Thymus (tissue), 14 donors: ENCODE measurements at places on chromosomes 3 and 15. TPM values are rescaled to one million over a fixed set of nuclear protein-coding genes. Genes with fewer than 3 reads are reported as not detected.

The SI gene
- 0.02 TPM for polyA plus RNA-seq

DNA sequence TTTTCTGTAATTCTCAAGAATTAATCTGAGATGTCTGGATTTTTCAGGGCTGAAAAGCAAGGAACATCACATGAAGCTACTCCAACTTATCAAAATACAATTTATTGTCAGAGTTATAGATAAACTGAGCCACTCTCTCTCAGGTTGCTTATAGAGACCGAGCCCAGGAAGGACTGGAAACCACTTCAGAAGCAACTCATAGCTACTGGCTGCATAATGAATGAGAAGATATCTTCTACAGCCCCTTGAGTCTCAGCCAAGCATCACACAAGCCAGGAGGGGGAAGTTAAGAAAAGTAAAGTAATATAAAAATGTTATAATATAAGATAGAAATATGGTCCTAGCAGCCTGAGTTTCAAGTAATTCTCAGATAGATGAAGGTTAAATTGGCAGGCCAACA, 186.0 kb downstream of the TNIK start:
- no peak for DNase-seq

GRCh38 chr3:133230195-133230594, 169.7 kb upstream of the BFSP2 start:
- DNase-seq = no peak

- DNase-seq = no peak
Observed at GRCh38 chr3:78729946-78730345, 1037.9 kb downstream of the ROBO1 start.

- peak; percentile 89 for DNase-seq
Observed at GRCh38 chr15:90994417-90995311, at the start of gene PRC1. TSS of gene PRC1 (minus strand) at chr15:90994535. CDS start at chr15:90994417, 118 bp downstream.

GRCh38 chr15:76282465-76282864, 28.8 kb downstream of the ETFA start:
- DNase-seq = no peak

- no peak for DNase-seq
Observed at GRCh38 chr15:73485372-73485771, 42.4 kb downstream of the REC114 start.

DNA sequence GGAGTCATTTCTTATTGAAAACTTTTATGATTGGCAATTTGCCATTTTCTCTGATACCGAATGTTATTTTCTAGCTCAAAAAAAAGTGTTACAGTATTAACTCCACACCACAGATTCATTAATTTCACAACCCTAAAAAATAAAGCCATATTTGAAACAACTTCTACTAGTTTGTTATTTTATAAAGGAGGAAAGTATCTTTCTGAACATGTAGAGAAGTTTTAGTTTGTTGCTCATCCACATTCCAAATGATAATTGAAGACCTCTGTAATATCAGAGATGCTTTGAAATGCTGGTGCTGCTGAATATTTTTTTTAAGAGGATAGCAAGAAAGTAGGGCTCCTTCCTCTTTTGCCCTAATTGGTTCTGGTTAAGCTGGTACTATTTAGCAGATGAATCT, 1.9 kb downstream of the VGLL3 start:
- DNase-seq = no peak

DNA sequence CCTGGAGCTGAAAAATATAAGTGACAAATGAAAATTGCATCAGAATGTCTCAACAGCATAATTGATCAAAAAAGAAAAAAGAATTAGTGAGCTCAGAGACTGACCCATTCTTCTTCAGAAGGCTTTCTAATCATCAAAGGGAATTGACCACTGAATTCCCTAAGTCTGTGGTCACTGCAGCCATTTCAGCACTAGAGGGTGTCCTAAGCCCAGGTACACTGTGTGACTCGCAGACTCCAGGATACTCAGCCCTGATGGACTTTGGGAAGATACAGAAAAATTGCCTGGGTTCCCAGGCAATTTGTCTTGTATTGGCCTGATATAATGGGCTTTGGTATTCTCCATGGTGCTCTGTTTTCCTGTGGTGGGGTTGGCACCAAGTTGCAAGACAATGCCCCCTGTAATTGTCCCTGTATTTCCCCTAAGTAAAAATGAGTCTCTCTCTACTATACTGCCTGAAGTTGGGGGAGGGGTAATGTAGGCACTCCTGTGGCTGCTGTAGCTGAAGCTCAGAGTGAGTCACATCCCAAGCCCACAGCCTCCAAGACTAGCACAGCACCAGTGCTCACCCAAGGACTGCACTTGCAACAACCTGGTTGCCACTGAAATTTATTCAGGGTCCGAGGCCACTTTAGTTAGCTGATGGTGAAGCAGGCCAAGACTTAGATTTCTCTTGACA, 256.0 kb upstream of the STAC start:
- DNase-seq = no peak

GRCh38 chr3:49462222-49462621, 7.8 kb upstream of the DAG1 start:
- DNase-seq = no peak

GRCh38 chr3:136979204-136979603, 21.4 kb downstream of the IL20RB start:
- DNase-seq = peak; percentile 86

GRCh38 chr3:8069471-8069870, 432.2 kb upstream of the LMCD1 start:
- DNase-seq = no peak

DNA sequence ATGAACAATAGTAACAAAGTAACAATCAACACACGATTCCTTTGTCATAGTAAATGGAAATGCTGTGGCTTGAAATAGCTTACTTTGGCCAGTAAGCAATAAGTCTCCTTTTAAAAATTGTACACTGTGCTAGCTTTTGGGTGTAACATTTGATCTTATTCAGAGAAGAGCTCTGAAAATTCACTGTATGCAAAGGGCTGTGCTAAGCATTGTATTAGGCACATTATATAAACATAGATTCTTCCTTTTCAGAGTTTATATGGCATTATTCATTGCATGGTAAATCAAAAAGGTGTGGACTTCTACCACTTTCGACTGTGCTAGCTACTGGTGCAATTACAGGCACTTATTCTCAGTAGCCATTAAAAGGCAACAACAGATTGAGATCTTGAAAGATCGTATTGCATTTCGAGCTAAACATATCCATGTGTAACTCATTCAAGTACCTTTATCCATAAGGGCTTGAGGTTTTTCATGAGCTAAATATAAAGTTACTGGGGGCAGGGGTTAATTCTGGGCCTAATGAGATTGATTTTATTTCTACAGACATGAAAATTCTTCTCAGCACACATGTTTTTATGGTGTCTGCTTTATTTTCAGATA, 246.8 kb downstream of the NR1D2 start:
- DNase-seq = no peak

DNA sequence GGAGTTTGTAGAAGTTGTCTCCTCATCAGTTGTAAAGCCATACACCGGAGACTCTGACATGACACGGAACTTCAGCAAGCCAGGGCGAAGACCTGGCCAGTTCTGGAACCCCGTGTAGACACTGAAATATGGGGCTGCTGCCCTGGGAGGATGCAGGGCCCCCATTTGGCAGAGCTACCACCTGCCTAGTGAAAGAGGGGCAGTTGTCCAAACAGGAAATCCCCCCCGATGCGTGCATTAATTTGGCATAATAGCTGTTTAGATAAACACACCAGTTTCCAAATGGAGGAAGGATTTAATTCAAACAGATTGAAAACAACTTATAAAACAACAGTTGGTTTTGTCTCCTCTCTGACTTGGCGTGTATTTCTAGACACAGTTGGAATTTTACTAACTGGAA, 357.2 kb downstream of the GABRG3 start:
- no peak for DNase-seq

The THBS1 gene
- 26.2 TPM for polyA plus RNA-seq

DNA sequence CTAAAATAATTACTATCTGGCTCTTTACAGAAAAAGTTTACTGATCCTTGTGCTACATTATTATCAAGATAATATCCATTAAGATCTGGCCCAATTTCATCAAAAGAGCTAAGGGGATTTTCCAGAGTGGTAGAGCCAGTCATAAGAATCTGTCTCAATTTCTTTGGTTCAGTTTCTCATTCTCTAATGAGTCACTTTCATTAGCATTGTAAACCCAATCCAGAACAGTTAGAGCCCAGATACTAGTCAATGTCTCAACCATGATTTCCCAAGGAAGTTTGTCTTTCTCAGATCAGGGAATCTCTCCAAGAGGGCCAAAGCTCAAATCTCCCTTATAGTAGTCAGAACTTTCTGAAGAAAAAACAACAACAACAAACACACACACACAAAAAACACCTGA, 131.1 kb upstream of the PPP2R3A start:
- DNase-seq = no peak

The DUOXA2 gene
- 0.23 TPM for polyA plus RNA-seq

DNA sequence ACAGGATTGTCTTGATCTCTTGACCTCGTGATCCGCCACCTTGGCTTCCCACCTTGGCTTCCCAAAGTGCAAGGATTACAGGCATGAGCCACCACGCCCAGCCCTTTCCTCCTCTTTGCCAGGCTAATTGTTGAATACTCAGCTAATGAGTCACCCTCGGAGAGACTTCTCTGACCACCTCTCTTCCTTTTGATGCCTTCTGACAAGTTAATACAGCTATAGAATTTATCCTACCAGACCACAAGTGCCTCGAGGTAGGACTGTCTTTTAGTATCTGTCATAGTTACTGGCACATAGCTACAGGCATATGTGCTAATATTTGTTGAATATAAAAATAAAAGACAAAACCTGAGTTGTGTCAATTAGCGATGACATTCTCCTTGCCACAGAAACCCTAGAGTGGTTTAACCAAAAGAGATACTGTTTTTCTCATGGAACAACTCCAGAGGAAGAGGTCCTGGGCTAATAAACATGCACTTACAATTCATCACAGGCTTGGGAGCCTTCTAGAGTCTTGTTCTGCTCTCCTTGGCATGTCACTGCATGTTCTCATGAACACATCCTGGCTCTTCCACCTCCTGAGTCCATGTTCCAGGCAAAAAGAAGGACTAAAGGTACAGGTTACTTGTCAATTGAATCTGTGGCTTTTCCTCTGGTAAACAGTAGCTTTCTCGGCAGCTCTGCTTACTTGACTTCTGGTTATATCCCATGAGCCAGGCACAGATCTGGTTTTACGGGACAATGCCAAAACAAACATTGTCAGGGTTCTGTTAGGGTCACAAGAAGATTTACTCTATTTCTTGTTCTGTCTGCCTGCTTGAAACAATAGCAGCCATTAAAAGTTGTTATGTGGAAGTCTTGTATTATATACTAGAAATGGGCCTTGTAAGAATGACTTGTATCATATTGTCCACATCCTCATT, 332.3 kb downstream of the THSD4 start:
- no peak for DNase-seq

The IGSF11 gene
- 0.27 TPM for polyA plus RNA-seq

The STAC gene
- polyA plus RNA-seq = 0.80 TPM

The DNAJA4 gene
- polyA plus RNA-seq = 19.0 TPM

DNA sequence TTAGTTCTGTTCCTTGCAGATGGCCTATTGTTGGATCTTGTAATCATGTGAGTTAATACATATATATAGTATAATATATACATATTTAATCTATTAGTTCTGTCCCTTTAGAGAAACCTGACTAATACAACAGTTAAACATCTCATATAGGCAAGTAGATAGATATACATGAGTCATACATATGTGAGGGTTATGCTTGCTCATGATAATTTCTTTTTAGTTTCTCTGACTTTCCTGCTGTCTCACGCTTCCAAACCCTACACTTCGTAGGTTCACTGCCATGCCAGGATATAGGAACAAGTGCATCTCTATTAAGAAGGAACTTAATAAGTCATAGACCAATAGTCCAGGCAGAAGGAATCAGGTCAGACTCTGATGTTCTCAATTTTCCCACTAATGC, 16.8 kb upstream of the CLDN16 start:
- no peak for DNase-seq

GRCh38 chr3:42655980-42656679, 2.6 kb downstream of the ZBTB47 start:
- no peak for DNase-seq

DNA sequence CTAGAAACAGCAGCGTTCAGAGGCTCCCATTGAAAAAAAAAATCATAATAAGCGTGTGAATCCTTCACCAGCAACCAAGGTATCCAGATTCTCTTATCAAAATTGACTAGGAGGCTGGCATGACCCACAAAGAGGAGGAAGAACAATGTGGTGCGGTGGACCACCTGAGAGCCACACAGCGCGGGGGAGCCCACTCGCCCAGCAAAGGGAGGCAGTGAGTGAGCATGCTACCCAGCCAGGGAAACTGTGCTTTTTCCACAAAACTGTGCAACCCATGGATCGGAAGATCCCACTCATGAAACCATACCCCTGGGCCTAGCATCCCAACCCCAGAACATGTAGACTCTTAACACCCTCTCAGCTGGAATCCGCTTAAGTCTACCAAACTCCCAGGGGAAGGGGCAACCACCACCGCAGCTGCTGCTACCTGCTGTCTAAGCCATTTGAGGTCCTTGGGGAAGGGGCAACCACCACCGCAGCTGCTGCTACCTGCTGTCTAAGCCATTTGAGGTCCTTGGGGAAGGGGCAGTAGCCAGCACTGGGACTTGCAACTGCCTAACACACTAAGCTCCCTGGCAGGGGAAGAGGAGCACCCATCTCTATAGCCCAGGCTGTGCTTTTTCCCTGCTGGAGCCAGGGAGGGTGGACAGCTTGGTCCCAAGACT, 102.8 kb upstream of the CLDN18 start:
- DNase-seq = no peak

- DNase-seq = no peak
Observed at GRCh38 chr15:101803209-101803608, at the start of gene OR4F6. TSS of gene OR4F6 (plus strand) at chr15:101803509. CDS start at chr15:101805720, 2,211 bp downstream.

- no peak for DNase-seq
Observed at GRCh38 chr3:171028779-171029232, 2.3 kb upstream of the SLC2A2 start.

- no peak for DNase-seq
Observed at GRCh38 chr15:90845201-90845949, 23.0 kb upstream of the FURIN start.

The RHOV gene
- polyA plus RNA-seq = 15.3 TPM

The FMN1 gene
- polyA plus RNA-seq = 24.8 TPM

The GREM1 gene
- polyA plus RNA-seq = 0.34 TPM

The CAPN7 gene
- polyA plus RNA-seq = 31.4 TPM

The LYZL4 gene
- 0.46 TPM for polyA plus RNA-seq

- DNase-seq = no peak
Observed at GRCh38 chr15:81339321-81339720, 15.4 kb upstream of the STARD5 start.

The PLCL2 gene
- polyA plus RNA-seq = 7.0 TPM
